ENCODE measurements at places on chromosomes 1 and 21.

DNA sequence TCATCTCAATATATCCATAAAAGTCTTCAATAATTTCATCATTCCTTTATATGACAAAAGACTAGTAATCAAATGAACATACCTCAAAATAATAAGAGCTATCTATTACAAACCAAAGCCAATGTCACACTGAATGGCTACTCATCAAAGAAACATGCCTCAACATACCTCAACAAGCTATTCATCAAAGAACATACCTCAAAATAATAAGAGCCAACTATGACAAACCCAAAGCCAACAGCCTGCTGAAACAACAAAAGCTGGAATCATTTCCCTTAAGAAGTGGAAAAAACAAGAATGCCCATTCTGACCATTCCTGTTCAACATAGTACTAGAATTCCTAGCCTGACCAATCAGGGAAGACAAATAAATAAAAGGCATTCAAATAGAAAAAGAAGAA, 1373.7 kb downstream of the BRINP3 start:
- no peak for DNase-seq

GRCh38 chr1:187630653-187631380, 802.1 kb downstream of the PLA2G4A start:
- no peak for DNase-seq

DNA sequence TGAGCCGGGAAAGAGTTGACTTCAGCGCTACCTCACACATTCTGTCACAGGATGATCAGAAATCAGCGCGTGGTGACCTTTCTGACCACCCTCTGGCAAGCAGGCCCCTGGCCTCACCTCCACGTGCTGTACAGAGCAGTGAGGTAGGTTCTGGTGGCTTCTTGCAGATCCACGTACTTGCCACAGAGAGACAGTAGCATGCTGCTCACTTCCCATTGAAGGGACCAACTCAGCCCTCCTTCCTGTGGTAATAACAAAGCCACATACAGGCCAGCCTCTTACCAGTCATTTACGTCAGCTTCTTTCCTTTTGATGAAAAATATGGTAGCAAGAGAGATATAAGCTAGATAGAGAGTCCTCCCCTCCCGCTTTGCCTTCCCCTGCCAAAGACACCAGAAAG, 200.7 kb downstream of the CHRM3 start:
- DNase-seq: no peak

DNA sequence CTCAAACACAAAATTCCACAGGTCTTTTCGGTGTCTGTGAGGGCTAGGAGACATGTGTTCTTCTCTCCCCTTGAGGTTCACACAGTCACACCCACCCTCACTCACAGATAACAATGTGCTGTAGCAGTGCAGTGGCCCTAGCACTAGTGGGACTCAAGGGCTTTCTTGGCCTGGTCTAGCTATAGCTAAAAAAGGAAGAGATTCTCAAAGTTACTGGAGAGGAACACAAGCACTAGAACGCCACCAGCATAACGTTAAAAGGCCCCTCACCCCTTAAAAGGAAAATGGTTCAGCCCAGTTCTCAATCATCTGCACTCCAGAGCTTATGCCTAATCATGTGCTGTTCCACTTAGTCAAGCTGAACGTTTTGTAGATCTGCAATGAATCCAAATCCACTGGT, 39.5 kb downstream of the RGS8 start:
- DNase-seq: no peak

- no peak for DNase-seq
Observed at GRCh38 chr1:21066356-21067012, 110.2 kb downstream of the EIF4G3 start.

All from ascending aorta (tissue), 2 donors.